Amniotic epithelial cell (primary cell): ENCODE measurements at places on chromosomes 2 and 18.
A peak's percentile ranks its signal among the peaks of the same experiment; 100 is the strongest.

- DNase-seq, result no peak
Measured at GRCh38 chr2:67878743-67879142, 184.1 kb downstream of the C1D start.

- DNase-seq, result peak; percentile 72
Measured at GRCh38 chr2:150485871-150486538, 1.5 kb downstream of the RND3 start.

- no peak for DNase-seq
Measured at GRCh38 chr2:188450732-188451483, 159.2 kb downstream of the GULP1 start.

GRCh38 chr2:54228945-54229344 lies 27.1 kb downstream of the TSPYL6 start:
- DNase-seq, result no peak

DNA sequence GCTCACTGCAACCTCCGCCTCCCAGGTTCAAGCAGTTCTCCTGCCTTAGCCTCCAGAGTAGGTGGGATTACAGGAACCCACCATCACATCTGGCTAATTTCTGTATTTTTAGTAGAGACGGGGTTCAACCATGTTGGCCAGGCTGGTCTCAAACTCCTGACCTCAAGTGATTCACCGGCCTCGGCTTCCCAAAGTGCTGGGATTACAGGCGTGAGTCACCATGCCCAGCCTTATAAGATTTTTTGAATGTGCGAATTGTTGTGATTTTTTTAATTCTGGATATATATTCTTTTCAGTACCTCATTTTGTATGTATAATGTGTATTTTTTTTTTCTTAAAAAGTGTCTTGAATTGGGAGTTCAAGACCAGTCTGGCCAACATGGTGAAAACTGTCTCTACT lies 42.0 kb upstream of the CCDC150 start:
- no peak for DNase-seq

GRCh38 chr18:49690312-49690711 lies 123.0 kb downstream of the ACAA2 start:
- peak; percentile 96 for DNase-seq

GRCh38 chr18:46624127-46624526 lies 32.9 kb downstream of the LOXHD1 start:
- DNase-seq, result no peak
